Stromal cell of bone marrow (primary cell): ENCODE measurements at places on chromosomes 11 and 22.
A peak's percentile ranks its signal among the peaks of the same experiment; 100 is the strongest.

DNA sequence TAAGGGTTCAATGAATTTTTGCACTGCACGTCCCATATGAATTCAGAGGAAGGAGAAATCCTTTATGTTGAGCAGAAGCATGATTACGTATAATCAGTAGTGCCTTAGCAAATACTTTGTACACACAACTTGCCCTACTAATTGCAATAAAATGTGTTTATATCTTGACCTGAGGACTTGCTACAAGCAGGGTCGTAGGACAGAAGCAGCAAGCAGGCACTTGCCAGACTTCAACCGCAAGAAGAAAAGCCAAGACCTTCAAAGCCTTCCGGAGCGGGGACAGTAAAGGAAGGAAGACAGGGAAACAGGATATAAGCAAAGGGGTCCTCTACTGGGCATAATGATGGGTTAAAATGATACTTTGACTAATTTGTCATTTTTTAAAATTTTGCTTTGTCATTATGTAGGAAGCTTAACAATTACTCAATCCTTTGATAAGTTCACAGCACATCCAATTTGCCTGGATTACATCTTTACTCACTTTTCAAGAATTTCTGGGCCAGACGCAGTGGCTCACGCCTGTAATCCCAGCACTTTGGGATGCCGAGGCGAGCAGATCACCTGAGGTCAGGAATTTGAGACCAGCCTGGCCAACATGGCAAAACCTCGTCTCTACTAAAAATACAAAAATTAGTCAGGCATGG, 23.2 kb upstream of the UBASH3B start:
- DNase-seq = no peak

- DNase-seq = no peak
These were observed 11.5 kb upstream of the GRK2 start for GRCh38 chr11:67254798-67255197.

DNA sequence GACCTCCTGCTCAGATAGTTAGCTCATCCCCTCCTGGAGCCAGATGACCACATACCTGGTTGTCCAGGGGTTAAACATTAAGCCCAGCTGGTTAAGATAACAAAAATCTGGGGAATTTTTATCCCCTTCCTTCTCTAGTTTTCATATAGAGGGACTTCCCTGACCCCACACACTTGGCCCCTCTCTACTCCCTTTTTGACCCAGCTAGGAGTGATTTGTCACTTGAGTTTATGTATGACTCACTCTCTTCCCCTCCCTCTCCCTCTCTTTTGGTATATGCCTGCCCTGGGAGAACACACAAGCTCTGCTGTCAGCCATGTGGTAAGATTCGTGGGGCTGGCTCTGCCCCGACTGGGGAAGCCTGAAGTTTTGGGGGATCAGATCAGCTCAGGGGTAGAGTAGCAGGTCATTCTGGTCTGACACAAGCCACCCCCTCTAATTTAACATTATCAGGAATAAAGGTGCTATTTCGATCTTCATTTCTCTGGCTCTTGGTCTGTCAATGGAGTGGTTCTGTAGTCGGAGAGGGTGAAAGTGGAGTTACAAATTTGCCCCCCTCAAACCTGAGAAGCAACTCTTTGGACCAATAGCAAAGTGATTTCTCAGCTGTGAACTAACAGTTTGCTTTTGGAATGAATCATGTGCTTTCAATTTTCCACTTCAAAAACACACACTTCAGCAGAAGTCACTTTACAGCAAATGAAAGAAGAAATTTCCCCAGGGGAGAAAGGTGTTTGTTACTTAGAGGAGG, 415.3 kb upstream of the CADM1 start:
- DNase-seq = peak; percentile 65

DNA sequence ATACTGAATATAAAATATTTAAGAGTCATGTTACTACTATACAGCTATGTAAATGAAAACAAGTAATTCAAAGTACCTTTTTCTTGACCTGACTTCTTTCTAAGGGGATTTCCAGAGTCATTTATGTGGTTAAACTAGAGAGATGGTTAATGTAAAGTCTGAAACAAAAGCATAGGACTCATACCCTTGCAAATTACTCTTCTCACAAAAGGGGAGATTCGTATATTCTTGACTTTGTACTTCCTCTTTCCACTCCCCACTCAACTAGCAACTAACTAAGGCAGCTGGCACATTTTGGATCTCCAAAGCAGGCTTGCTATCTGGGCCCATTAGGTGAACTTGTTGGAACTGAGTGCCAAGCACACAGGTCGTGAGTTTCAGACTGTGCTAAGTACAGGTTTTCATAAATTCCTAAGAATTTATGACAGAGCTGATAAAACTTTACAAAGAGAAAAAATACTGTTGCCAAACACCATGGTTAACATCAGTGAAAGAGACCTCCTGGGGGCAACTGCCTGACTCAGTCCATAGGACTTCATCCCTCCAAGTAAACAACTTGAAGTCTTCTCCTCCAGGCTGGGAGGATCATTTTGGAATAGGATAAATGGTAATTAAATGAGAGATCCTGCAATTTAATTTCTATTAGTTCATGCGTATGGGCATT, 77.0 kb upstream of the DDI1 start:
- no peak for DNase-seq

DNA sequence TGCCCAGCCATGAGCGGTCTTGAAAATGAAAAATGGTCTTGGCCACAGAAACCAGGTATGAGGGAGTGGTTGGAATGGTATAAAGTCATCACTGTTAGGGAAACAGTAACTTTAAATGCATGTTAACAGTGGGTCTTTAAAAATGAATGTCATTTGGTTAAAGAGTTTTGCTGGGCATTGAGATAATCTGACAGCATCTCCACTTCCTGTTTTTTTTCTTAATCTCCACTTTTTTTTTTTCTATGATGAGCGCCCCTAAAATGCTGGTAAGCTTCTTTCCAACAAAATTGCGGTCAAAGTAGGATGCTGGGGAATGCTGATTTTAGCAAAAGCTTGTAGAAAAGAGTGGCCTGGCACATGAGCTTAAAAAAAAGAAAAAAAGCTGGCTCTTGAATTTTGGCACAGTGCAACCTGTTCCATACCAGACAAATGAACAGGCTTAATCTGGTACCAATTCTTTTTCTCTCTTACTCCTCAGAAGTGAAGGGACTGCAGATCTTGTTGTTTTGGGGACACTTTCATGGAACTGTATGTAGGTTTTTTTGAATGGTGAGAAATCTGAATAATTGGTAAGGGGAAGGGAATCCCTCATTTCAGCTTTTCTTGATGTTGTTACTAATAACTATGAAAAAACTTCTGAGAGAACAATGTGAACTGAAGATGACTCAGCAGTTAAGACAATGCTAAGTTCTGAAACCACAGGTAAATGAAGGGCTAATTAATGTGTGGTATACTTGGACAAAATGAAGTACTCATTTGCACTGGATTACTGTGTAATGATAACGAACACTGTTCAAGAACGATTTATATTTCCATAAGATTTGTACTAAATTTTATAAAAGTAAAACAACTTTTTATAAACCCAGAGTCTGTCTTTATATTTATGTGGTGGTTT, 3.1 kb upstream of the ARHGEF12 start:
- no peak for DNase-seq

DNA sequence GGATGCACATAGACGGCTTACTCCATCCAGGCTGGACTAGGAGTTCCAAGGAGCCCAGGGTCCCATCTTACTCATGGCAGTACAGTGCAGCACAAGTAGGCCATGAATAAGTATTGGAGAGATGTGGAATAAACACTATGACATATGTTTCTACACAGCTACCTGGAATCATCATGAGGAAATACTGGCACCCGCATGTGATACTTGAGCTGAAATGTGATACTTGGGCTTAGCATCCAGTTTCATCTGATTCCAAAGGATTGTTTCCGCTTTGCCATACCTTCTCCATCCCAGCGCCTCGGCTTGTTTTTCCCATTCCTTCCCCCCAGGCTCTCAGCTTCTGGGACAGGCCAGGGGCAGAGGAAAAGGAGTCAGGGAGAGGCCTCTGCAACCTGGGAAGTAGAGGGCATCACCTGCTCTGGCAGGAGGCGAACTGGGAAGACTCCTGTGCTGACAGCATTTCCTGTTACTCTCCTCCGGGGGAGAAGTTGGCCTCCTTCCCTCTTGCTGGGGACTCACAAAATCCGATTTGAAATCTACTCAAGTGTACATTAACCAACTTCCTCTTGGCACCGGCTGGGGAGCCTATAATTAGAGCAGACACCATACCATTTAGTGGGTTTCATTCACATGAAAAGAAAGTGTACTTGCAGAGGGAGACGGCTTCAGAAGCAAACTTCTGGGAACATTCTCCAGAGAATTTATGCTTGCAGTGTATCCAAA, 187.8 kb downstream of the MIAT start:
- no peak for DNase-seq

- peak; percentile 35 for DNase-seq
These were observed 21.7 kb upstream of the PLAAT3 start for GRCh38 chr11:63635762-63636465.

GRCh38 chr11:23425381-23425780, 565.1 kb upstream of the CCDC179 start:
- DNase-seq = no peak

DNA sequence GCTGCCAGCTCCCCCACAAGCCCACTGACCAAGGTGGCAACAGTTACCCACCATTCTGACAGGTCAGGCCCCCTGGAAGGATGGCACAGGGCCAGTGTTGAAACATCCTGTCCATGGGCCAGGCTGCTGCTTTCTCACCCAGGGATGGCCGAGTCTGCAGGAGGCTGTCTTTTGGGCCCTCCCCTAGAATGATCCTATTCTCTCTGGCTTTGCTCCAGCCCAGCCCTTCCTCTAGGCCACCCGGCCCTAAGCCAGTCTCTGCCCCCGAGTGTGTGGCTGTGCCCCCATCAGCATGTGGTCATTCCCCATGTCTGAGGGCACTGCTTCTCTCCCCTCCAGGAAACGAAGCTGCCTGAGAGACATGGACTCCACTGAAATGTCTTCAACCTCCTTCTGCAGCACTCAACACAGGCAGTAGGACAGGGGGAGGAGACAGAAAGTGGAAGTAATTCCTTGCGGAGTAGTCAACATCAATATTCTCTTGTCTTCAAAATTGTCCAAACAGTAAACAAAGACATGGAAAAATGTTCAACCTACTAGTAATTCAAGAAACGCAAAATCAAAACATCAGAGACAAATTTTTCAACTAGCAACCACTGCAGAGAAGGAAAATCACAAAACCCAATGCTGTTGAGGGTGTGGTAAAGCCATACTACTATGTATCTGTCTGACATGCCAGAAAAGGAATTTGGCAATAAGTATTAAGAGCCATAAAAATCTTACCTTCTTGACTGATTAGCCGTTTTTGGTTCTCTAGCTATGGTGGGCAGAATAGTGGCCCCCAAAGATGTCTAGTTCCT, 5.1 kb upstream of the SCARF2 start:
- DNase-seq = no peak

GRCh38 chr11:86483940-86484794, 109.5 kb downstream of the CCDC81 start:
- DNase-seq = peak; percentile 98
